ENCODE measurements at places on chromosomes 5 and 9. TPM values are rescaled to one million over a fixed set of nuclear protein-coding genes. Genes with fewer than 3 reads are reported as not detected.

The MARCHF11 gene
- total RNA-seq = not detected

The FANCC gene
- 14.7 TPM for total RNA-seq

The EGFLAM gene
- 0.26 TPM for total RNA-seq

The FRMD3 gene
- total RNA-seq = 13.3 TPM

The LAMC3 gene
- 3.1 TPM for total RNA-seq

The CARTPT gene
- total RNA-seq = not detected

The TIGD6 gene
- 1.2 TPM for total RNA-seq

The CMYA5 gene
- total RNA-seq = 49.4 TPM

The FBP1 gene
- total RNA-seq = 0.90 TPM

The CARD6 gene
- total RNA-seq = 6.2 TPM

The LCN15 gene
- total RNA-seq = not detected

The PBX3 gene
- 39.0 TPM for total RNA-seq

The PHF24 gene
- total RNA-seq = under 0.01 TPM

The ITK gene
- total RNA-seq = 0.88 TPM

The NR6A1 gene
- not detected for total RNA-seq

The ANKRD31 gene
- total RNA-seq = not detected

The FAXDC2 gene
- total RNA-seq = 28.2 TPM

The IL13 gene
- not detected for total RNA-seq

The HMCN2 gene
- 46.7 TPM for total RNA-seq

The FCN1 gene
- 13.8 TPM for total RNA-seq

The ARSI gene
- 6.5 TPM for total RNA-seq

The KLHL9 gene
- 88.5 TPM for total RNA-seq

The NIM1K gene
- total RNA-seq = 0.79 TPM

The TMED9 gene
- 102 TPM for total RNA-seq

The OR1N1 gene
- not detected for total RNA-seq

The SYNPO gene
- 11.5 TPM for total RNA-seq

The RASGRF2 gene
- total RNA-seq = 3.3 TPM

The SPATA31C1 gene
- not detected for total RNA-seq

The ADRA1B gene
- 5.2 TPM for total RNA-seq

The CSNK1A1 gene
- 165 TPM for total RNA-seq

The BARHL1 gene
- total RNA-seq = not detected

The MFAP3 gene
- total RNA-seq = 64.1 TPM

The FGFR4 gene
- total RNA-seq = 2.1 TPM

The OLFML2A gene
- 21.3 TPM for total RNA-seq

The RELL2 gene
- total RNA-seq = not detected

The IGFBPL1 gene
- total RNA-seq = not detected

The KIF27 gene
- 4.9 TPM for total RNA-seq

The PGM5 gene
- 275 TPM for total RNA-seq

The TRIM7 gene
- 7.7 TPM for total RNA-seq

The FOXD4L3 gene
- not detected for total RNA-seq

The EGR1 gene
- total RNA-seq = 60.9 TPM

The ZNF366 gene
- 20.5 TPM for total RNA-seq

The WHRN gene
- total RNA-seq = 31.4 TPM

The ACOT12 gene
- not detected for total RNA-seq

The GABRB2 gene
- 0.61 TPM for total RNA-seq

The CDX1 gene
- total RNA-seq = 0.41 TPM

The ZDHHC11 gene
- total RNA-seq = not detected

The SIMC1 gene
- 20.4 TPM for total RNA-seq

The OR1Q1 gene
- not detected for total RNA-seq

The GPR150 gene
- total RNA-seq = not detected

The PALM2AKAP2 gene
- 49.5 TPM for total RNA-seq

The SOHLH1 gene
- not detected for total RNA-seq

The PCDHA1 gene
- total RNA-seq = not detected

The FRMPD1 gene
- not detected for total RNA-seq

The DPYSL3 gene
- 121 TPM for total RNA-seq

The PCAT7 gene
- total RNA-seq = not detected

The ADAMTS12 gene
- 23.8 TPM for total RNA-seq

The PCDHAC2 gene
- 0.77 TPM for total RNA-seq
